Smooth muscle cell of the umbilical artery (primary cell): ENCODE measurements at places on chromosomes 13 and 19. TPM values are rescaled to one million over a fixed set of nuclear protein-coding genes. Genes with fewer than 3 reads are reported as not detected.

Gene ATXN8OS
- not detected in 2 replicates for total RNA-seq

Gene SERPINE3
- total RNA-seq: 0.05 TPM in 1 of 2 replicates, not detected in the other

Gene SHC2
- 0.78 and 1.8 TPM in 2 replicates for total RNA-seq

Gene FUT1
- total RNA-seq: 0.28 and 0.30 TPM in 2 replicates

Gene ZNF221
- total RNA-seq: 9.8 and 12.9 TPM in 2 replicates

Gene HPN
- total RNA-seq: not detected in 2 replicates

Gene SLC10A2
- total RNA-seq: not detected in 2 replicates

Gene C19orf33
- total RNA-seq: not detected in 2 replicates

Gene FRY
- total RNA-seq: 22.3 and 32.3 TPM in 2 replicates
